ENCODE measurements at places on chromosomes 7 and 10.

GRCh38 chr7:124698964-124699363, 66.6 kb downstream of the GPR37 start:
- no peak for DNase-seq

- no peak for DNase-seq
Observed at GRCh38 chr7:129917934-129918333, 34.8 kb downstream of the UBE2H start.

DNA sequence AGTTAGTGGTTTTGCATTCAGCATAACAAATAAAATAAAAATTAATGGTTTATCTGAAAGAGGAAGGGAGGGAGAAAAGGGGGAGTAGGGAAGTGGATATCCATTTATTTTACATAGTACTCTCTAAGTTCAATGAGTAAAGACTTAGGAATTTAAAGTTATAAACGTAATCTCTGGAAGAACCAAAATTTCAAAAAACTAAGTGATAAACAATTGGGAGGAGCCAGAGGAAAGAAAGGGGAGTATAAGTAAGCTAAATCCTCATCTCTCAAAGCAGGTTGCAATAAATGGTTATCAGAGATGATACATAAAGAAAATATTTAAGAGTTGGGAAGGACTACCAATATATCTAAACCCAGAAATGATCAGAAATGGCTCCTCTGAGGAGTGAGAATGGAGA, 46.4 kb downstream of the ANK3 start:
- no peak for DNase-seq

GRCh38 chr7:1176891-1177373, 16.9 kb upstream of the ZFAND2A start:
- no peak for DNase-seq

- no peak for DNase-seq
Observed at GRCh38 chr7:120039138-120039537, 233.8 kb upstream of the KCND2 start.

DNA sequence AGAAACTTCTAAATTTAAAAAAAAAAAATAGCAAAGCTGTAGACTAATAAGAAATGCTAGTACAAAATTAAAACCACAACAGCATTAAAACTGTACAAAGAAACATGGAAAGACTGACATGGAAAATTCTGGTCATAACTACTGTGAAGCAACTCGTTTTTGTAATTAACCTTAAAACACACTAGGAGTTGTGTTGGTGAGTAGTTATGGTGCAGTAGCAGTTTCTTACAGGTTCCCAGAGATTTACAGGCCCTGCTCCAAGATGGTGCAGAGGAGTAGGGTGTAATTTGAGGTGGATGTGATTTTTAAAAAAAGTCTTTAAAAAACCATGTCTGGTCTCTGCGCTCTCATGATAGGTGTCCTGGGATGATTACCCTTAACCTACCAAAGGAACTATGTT, 31.0 kb downstream of the TNKS2 start:
- no peak for DNase-seq

DNA sequence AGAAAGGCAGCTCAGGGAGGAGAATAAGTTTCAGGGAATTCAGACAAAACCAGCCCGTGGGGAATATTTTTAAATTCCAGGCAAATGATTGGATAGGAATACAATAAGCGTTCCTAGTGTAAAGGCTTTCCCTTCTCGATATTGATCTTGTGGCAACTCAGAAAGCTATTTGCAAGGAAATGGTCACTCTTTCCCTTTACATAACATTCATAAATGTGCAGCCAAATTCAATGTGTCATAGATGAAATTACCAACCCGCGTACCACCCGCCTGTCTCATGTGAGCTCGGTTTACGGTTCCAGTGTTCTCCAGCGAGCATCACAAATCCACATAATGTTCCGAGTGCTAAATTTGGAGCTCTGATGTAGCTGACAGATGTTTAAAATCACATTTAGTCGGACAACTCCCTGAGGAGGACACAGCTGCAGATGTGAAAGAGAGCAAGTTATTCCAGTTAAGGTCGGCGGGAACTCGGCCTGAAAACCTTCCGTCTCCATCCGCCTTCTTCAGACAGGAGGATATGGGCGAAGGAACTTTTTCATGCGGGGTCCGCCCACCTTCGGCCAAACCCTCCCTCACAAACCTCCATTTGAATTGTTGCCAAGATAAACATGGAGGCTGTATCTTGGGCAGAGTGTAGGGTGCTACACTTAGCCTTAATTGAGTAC, 327.0 kb downstream of the RNLS start:
- DNase-seq = no peak
